ENCODE measurements at places on chromosomes 6 and 20.

- no peak for DNase-seq
Measured at GRCh38 chr6:73774311-73774774, 78.3 kb downstream of the CD109 start.

DNA sequence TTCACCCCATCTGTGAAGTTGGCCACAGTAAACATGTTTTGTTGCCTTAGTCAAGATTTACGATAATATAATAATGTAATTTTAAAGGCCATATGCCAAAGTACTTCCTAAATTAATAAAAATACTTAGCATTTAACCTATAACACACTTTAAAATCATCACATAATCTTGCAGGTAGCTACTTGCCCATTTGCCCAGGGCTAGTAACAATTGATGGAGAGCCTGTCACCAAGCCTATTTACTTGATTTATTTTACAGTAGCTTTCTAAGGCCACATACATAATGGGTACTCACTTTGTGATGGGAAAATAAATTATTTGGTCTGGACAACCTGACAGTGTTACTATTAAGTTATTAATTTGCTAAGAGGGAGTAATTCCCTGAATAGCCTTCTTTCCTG is 14.5 kb downstream of the BTBD9 start:
- no peak for DNase-seq

DNA sequence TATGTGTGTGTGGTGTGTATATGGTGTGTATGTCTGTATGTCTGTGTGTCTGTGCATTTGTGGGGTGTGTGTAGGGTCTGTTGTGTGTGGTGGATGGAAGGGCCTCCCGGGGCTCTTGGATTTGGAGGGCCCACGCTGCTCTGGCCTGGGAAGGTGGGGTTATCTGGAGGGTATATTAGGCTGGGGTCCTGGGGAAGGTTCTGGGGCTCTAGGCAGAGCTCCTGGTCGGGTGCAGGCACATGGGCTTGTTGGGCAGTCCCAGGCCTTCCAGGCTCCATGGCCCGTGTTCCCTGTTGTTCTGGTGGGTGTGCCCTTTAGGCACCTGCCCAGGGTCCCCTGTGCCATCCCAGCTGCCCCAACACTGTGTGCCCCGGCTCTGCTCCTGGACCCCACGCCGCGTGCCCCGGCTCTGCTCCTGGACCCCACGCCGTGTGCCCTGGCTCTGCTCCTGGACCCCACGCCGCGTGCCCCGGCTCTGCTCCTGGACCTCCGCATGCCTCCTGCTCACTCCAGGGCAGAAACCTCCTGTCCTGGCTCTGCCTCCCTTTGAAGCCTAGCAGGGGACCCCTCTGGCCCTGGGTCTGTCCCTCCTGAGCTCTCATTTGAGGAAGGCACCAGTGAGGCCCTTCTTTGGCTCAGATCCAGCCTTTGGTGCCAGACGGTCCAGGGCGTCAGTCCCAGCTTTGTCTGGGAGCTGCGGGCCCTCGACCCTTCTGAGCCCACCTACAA is 10.2 kb upstream of the MYT1 start:
- DNase-seq, result no peak

DNA sequence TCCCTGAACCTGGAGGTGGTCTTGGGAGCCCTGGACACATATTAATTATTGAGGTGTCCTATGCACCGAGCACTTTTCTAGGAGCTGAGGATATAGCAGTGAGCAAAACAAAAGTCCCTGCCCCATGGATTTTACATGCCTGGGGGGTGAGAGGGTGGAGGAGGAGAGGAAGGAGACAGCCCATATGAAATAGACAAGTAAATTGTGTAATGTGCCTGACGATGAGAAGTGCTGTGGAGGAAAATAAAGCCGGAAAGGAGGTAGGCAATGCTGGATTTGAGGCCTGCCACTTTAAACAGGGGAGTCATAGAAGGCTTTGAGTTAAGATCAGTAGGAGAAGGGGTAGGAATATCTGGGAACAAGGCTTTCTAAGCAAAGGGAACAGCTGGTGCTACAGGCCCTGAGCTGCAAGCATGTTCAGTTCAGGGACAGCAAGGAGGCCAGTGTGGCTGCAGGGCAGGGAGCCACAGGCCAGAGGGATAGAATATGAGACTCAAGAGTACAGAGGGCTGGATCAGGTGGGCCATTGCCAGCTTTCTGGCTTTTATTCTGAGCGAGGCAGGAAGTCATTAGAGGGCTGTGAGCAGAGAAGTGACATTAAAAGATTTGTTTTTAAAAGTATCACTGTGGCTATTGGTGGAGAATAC is 19.1 kb upstream of the MYLIP start:
- no peak for DNase-seq

DNA sequence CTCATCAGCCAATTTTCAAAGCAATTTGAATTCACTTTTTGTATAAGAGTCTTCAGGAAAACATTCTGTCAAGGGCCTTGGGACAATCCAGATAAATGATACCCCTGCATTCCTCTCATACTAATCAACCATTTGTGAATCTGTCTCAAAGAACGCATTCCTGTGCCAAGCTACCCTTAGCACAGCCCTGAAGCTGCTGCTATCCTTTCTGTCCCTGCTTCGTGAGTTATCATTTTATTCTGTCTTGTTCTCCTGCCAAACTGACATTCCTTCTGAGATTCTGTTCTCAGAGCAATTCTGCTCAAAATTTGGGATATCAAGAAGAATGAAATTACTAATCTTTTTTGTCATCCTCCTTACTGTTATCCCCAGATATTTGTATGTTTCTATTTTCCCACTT is 213.9 kb upstream of the STXBP5 start:
- no peak for DNase-seq

DNA sequence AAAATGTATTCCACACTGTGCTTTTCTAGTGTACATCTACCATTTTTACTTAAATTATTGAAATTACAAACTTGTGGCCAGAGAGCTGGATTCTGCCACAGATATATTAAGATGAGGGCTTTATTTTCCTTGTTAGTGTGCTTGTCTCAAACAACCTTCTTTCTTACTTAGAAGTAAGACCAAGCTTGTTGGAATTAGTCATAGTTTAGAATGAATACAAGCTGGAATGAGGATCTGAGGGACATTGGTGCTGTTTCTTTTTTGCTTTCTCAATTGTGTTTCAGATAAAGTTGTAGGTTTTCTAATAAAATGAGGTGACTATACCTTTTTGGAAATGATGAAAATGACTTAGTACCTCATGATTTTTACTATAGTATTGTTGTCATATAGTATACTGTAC is 40.3 kb downstream of the UBR2 start:
- no peak for DNase-seq

DNA sequence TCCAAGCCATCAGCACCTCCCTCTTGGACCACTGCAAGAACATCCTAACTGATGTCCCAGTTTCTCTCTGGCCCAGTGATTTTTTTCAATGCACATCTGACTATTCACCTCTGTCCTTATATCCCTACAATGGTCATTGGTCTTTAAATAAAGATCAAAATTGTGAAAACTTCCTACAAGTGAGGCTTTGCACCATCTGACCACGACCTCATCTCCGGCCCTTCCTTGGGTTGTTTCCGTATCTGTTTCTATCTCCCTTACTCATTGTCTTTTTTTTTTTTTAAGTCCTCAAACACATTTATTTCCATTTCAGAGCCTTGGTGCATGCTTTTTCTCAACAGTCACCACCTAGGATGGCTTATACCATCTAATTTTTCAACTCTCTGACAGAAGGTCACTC is 88.1 kb downstream of the IPCEF1 start:
- DNase-seq, result no peak

GRCh38 chr20:58306421-58307261 is 2.9 kb upstream of the RAB22A start:
- peak; percentile 80 for DNase-seq

DNA sequence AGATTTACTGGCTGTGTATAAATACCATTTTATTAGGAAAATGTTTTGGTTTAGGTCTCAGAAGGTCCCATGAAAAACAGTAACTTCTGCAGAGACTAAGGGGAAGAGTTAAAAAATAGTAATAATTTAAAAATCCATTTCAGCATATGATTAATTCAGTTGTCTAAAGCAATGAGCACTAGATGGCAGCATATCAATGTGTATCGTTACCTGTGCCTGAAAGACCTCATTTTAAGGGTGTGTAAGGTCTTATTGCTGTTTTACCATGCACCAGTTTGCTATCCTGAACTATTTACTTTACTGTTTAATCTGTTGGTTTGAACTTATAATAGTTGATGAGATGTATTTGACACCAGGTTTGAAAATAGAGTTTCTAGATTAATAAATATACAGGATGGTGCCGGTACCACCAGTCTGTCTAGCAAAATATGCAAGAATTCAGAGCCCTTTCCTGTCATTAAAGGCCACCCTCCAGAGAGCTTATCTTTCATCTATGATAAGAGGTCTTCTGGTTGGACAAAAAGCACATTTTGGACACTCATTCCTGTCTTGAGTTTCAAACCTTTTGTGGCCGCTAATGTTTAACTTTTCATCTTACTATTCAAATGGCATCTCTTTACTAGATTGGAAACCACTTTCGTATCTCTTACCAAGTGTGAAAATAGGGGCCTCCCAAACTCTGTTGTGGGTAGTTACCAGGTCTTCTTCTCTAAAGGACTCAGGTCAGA is 8.9 kb upstream of the AHI1 start:
- DNase-seq, result no peak

DNA sequence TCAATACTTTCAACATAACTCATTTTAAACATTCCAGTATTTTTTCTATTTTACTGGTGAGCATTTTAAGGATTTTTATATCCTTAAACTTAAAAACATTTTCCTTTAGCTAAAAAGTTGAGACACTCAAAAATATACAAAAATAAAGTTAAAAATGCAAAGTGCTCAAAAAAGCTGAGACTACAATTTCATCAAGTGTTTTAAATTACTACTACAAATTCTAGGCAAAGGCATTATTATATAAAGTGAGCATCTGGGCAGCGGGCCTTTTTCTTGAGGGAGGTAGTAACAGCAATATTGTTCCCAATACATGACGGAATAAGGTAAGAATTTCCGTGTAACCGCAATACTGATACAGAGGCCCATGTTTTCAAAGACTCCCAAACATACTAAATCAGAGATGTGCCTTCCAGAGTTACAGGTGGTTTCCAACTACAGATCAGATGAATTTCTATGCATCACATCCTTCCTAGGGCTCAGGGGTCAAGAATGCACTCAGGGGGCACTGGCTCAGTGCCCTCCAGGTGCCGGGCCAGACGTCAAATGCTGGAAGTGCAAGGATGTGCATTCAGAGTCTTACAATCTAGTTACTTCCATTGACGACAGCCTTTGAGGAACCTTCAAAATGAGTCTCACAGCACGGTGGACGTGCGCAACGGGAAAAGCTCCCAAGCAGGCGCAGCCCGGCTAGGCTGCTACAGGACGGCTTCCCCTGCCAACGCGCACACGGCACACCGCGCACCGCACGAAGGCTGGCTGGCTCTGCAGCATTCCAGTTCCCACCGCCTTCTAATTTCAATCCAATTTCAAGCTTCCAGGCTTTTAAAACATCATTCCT is 1.7 kb downstream of the PHF10 start:
- DNase-seq, result peak; percentile 66

GRCh38 chr6:36327919-36328236 is 8.8 kb downstream of the BNIP5 start:
- DNase-seq, result no peak

GRCh38 chr6:143037470-143037869 is 23.2 kb upstream of the AIG1 start:
- no peak for DNase-seq

DNA sequence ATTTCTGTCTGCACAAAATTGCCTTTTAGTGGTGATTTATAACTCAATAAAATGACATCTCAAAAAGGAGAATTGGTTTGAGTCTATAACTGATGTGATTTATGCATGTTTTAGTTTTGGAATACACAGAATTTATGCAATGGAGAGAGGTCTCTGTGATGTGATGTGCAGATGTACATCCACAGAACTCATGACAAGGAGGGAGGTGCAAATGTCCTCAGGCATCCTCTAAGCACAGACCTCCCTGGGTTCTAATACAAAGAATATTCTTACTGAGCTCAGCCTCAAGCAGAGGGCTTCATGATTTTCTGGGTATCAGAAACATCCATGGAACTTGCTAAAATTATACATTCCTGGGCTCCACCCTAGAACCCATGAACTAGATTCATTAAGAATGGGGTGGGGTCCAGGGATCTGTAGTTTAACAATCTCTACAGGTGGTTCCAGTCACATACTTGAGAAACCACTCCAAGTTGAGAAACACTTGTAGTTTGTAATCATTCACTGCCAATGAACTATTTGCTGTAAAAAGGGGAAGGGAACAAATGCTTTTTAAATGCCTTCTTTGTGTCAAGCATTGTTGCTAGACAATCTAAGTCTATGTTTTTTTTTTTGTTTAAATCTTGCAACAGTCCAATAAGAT is 60.2 kb upstream of the NEDD9 start:
- no peak for DNase-seq

- no peak for DNase-seq
Measured at GRCh38 chr6:119274197-119274595, 75.4 kb downstream of the MAN1A1 start.

- peak; percentile 55 for DNase-seq
Measured at GRCh38 chr6:109448615-109449014, 7.0 kb downstream of the MICAL1 start.

GRCh38 chr20:18304618-18305017 is 16.3 kb downstream of the ZNF133 start:
- no peak for DNase-seq

DNA sequence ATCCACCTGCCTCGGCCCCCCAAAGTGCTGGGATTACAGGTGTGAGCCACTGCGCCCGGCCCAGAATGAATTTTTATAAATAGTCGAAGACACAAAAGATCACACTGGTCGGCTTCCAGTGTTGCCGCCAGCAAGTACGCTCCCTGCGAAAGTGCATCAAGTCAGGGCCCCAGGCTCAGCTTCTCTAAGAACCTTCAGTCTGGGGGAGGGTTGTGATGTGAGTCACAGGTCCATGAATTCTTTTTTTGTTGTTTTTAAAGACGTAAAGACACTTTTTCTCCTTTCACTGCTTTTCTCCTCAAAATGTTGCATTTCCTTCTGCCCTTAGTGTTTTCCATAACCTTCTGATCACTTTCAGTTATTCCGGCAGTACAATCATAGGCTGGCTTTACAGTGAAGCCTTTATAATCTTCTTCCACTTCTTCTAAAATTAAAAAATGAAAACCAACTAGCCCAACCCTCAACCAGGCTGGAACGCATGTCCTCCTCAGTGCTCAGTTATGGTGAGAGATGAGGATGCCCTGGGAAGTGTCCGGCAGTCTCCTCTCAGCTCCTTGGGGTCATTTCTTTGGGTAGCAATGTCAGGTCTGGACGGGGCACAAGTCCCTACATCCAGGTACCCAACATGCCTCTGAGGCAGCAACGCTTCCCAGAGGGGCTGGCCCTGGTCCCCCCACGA is 66.6 kb downstream of the CSE1L start:
- DNase-seq, result no peak
